Foreskin keratinocyte (primary cell): ENCODE measurements at places on chromosomes 13 and 19.
A peak's percentile ranks its signal among the peaks of the same experiment; 100 is the strongest.

DNA sequence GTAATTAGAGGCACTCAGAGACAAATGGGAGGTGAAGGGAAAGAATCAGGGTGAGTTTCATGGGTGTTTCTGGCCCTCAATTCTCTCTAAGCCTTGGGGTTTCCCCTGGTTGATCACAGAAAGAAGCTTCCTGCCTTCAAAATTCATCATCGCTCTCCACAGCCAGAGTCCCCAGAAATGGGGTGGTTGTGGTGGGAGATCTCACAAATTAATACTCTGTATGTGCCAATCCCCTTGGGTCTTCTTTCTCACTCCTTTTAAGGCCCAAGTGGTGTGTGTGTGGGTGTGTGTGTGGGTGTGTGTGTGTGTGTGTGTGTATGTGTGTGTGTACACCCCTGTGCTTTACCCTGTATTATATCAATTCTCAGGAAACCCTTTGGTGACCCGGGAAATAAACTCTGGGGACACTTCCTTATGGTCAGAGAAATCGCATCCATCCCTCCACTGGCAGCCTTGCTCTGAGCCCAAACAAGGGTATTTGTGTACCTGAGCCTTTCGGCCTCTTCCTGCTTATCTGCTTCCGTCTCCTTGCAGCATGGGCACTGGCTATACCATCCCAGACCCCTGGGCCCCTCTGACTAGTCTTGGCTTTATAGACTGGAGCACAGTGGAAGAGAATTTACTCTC lies 2.8 kb upstream of the FCGBP start:
- DNase-seq: no peak

GRCh38 chr13:24187185-24187584 lies 26.7 kb downstream of the SPATA13 start:
- DNase-seq: no peak

- no peak for DNase-seq
These were observed 3.7 kb downstream of the KCNC3 start for GRCh38 chr19:50325310-50326100.

- DNase-seq: no peak
These were observed 24.4 kb downstream of the MPND start for GRCh38 chr19:4367781-4368127.

- no peak for DNase-seq
These were observed 9.7 kb upstream of the ZNF546 start for GRCh38 chr19:39987167-39987566.

GRCh38 chr13:45496942-45497341 lies 32.2 kb downstream of the COG3 start:
- no peak for DNase-seq

DNA sequence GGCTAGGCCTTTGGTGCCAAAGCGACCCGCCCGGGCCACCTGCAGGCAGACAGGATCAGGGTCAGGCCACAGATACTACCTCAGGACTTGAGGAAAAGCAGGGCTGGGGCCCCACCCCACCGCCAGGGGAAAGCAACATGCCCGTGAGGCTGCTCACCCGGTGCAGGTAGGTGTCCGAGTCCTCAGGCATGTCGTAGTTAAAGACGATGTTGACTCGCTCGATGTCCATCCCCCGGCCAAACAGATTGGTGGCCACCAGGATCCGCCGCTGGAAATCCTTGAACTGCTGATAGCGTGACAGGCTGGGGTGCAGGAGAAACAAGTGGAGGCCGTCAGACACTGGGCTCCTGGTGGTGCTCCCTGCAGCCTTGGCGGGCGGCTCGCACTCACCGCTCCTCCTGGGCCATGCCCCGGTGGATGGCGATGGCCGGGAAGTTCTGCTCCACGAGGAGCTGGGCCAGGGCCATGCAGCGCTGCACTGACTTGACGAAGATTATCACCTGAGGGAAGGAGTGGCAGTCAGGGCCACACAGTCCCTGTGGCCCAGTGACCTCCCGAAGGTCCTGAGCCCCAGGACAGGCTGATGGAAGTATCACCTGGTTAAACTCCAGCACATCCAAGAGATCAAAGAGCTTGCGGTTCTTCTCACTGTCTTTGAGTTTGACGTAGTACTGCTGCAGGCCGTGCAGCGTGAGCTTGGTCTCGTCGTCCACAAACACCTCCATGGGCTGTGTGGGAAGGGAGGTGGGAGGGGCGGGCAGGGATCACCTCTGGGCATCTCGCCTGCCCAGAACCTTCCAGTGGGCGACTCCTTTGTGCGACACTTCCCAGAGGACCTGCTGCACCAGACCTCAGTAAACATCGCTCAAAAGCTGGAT lies 9.8 kb downstream of the DDX39A start:
- DNase-seq: no peak

GRCh38 chr13:106151056-106151699 lies 384.3 kb downstream of the EFNB2 start:
- peak; percentile 100 for DNase-seq

DNA sequence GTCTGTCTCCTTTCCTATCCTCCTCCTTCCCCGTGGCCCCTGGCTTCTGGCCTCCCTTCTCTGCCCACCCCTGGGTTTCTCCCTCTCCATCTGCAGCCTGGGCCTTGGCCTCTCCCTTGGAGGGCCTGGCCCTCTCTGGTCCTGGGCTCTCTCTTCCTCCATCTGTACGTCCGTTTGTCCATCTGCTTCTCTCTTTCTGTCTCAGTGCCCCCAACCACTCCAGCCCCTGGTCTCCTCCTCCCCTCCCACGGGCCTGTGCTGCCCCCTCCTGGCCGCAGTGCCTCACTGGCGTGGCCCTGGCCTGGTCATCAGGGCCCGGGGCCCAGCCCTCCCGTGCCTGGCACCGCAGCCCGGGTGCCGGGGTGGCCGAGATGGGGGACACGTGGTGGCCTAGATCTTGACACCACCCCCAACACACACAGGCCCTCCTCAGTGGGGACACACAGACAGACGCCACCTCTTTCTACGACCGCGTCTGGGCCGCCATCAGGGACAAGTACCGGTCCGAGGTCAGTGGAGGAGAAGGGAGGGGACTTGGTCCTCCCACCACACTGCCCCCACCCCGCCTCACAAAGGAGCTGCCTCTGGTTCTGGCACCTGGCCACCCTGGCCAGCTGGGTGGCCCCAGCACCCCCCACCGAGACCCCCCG lies 11.3 kb downstream of the PRKCSH start:
- DNase-seq: no peak

DNA sequence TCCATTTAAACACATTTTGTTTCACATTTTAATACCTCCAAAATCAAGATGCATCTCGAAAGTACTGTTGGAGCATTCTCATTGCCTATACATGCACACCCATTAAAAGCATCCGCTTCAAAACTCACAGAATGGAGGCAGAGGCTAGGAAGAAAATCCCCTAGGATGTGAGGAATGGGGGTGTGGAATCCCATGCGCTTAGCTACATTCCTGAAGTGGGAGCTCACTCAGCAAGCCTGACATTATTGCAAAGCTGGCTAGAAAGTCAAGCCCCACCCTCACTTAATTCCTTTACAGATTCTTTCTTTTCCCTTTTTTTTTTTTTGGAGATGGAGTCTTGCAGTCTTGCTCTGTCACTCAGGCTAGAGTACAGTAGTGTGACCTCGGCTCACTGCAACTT lies 4.6 kb upstream of the FAM32A start:
- DNase-seq: peak; percentile 86

GRCh38 chr13:43831088-43831487 lies 44.3 kb upstream of the ENOX1 start:
- peak; percentile 54 for DNase-seq

GRCh38 chr19:5068233-5069072 lies 99.5 kb downstream of the KDM4B start:
- DNase-seq: no peak

GRCh38 chr13:112690283-112690929 lies 568 bp downstream of the ATP11A start:
- DNase-seq: no peak

GRCh38 chr13:103895835-103896531 lies 829.8 kb upstream of the SLC10A2 start:
- DNase-seq: no peak

DNA sequence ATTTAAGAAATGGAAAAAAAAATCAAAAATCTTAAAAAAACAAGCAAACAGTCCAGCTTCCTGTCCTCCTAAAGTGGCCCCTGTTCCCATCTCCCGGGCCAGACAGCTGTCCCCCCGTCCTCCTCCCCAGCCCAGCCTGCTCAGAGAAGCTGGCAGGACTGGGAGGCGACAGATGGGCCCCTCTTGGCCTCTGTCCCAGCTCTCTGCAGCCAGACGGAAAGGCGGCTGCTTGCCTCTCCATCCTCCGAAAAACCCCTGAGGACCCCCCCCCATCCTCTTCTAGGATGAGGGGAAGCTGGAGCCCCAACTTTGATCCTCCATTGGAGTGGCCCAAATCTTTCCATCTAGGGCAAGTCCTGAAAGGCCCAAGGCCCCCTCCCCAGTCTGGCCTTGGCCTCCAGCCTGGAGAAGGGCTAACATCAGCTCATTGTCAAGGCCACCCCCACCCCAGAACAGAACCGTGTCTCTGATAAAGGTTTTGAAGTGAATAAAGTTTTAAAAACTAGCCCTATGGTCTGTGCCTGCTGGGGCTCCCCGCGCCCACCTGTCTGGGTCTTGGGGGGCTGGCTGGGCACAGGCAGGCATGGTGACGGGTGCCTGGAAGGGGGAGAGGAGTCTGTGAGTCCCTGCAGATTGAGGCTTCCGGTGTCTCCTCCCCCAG lies 3.8 kb downstream of the GADD45GIP1 start:
- no peak for DNase-seq

GRCh38 chr19:44807652-44808462 lies 1.0 kb upstream of the BCAM start:
- DNase-seq: peak; percentile 47

GRCh38 chr13:99663185-99663825 lies 162.0 kb downstream of the TM9SF2 start:
- DNase-seq: no peak

- DNase-seq: no peak
These were observed 903 bp downstream of the LATS2 start for GRCh38 chr13:21060338-21061028.

- DNase-seq: no peak
These were observed 1612.3 kb upstream of the PRR20A start for GRCh38 chr13:55528434-55528833.

GRCh38 chr19:8209462-8210378 lies 550 bp downstream of the CERS4 start:
- DNase-seq: no peak

DNA sequence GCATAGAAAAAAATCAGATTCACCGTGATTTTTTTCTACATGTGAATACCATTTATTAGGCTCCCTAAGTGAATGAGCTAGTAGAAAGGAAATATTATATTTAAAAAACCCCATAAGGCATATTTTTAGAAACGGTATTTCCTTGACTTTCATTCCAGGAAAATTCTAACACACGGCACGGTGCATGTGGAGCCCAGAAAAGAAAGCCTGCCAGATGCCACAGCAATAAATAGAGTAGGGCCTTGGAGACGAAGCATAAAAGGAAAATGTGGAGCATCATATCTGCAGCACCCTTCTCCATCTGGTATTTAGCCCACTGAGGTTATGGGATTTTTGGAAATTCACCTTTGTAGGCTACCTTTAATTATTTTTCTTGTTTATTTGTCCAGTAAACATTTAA lies 314.4 kb downstream of the ENOX1 start:
- no peak for DNase-seq

GRCh38 chr19:1483131-1483978 lies 4.3 kb upstream of the C19orf25 start:
- no peak for DNase-seq

- no peak for DNase-seq
These were observed 502.4 kb downstream of the MYO16 start for GRCh38 chr13:109131698-109132257.

GRCh38 chr13:31818236-31818635 lies 78.9 kb downstream of the RXFP2 start:
- DNase-seq: peak; percentile 17

GRCh38 chr19:49085020-49085867 lies at the start of gene SNRNP70:
SNRNP70 (plus strand) TSS chr19:49085451; CDS start chr19:49086415, 964 bp downstream.
- peak; percentile 94 for DNase-seq

GRCh38 chr19:29587518-29587986 lies 18.5 kb upstream of the POP4 start:
- peak; percentile 21 for DNase-seq

- DNase-seq: no peak
These were observed 316 bp upstream of the ZNF530 start for GRCh38 chr19:57599377-57599760.

DNA sequence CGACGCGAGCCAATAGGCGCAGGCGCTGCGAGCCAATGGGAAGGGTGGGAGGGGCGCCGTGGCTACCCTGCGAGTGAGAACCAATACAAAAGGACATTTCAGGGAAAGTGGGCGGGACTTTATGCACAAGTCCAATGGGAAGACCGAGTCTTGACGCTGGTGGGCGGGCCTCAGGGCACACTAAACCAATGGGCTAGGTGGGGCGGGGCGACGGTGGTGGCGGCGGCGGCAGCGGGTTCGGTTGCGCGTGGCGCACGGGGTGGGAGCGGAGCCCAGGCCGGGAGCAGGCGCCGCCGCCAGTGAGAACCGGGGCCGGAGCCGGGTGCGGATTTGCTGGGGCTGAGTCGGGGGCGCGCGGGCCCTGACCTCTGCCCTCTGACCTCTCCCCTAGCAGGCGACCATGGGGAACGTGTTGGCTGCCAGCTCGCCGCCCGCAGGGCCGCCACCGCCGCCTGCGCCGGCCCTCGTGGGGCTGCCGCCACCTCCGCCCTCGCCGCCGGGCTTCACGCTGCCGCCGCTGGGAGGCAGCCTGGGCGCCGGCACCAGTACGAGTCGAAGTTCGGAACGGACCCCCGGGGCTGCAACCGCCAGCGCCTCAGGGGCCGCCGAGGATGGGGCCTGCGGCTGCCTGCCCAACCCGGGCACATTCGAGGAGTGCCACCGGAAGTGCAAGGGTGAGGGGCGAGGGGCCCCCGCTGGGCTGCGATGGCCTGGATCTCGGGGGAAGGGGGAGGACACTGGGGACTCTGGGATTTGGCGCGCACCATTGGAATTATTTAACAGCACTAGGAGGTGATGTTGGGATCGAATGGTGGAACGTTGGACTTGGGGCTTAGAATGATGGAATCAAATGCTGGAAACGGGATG lies at the start of gene TOMM40:
Gene TOMM40 (plus strand): TSS at position 239 of the 867 bp plus-strand sequence. CDS start 162 bp downstream, at position 401.
- DNase-seq: no peak

- no peak for DNase-seq
These were observed 184.7 kb upstream of the ARGLU1 start for GRCh38 chr13:106752584-106753170.

DNA sequence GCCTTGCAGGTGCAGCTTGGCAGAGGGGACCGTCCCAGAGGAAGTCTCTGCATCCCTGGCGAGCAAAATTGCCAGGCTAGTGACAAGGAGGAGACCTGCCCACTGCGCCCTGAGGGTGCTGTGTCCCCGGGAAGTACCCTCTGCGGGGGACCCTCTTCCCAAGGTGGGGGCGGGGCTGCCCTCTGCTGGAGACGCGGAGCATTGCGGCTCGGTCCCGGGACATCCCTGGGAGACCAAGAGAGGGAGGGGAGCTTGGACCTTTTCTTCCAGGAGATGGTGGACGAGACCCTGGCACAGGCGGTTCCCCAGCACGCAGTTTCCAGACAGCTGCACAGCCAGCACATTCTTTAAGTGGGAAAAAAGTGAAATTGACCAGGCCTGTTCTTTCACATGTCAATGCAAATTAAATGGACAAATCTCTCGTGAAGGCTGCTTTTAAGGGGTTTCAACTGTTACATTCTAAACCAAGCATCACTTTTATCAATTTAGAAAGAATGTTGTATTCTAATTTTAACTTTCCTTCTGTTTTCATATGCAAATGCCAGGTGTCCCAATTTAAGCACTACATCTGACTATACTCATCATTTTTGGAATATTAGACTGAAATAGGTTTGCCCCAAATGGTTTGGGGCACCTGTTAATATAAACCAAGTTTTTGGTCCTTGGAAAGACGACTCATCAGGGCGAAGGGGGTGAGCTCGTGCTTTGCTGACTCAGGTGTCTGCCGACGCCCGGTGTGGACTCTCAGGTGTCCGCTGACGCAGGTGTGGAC lies 60.7 kb downstream of the MCF2L start:
- DNase-seq: no peak

- DNase-seq: no peak
These were observed 87.1 kb downstream of the PTPRS start for GRCh38 chr19:5253406-5254110.
